ENCODE measurements at places on chromosomes 1 and 21.

- no peak for DNase-seq
Measured at GRCh38 chr21:34029743-34030528, 43.4 kb upstream of the MRPS6 start.

DNA sequence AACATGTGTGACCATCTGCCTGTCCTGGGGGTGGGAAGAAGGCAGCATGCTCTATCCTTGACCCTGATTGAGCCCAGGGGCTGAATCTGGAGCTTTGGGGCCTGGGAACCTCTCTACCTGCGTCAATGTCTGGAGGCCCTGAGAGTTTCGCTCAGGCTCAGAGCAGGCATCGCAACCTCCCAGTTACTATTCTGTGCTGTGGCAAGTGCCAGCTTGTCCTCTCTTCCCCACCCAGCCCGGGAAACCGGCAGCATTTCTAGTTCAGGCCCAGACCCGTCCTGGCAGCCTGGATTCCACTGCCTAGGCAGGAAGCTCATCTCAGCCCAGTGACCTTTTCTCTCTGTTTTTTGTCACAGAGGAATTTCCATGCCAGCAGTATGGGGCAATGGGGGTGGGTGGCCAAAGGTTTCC lies 10.0 kb upstream of the IRF6 start:
- no peak for DNase-seq

DNA sequence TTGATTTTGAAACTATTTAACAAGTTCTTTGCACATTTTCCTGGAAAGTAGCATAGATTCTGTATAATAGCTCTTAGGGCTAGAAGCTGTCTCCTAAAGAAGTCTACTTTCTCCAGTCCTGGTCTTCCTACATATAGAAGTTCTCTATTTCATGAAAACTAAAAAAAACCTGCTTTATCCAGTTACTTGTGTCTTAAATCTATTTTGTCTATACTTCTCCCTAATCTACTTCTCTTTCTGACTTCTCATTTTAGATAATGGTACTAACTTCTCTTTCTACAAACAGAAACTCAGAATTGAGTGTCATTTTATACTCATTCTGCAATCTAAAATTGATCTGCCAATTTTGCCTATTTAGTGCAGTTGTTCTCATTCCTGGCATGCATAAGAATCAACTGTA lies 28.7 kb downstream of the PDE4B start:
- no peak for DNase-seq

DNA sequence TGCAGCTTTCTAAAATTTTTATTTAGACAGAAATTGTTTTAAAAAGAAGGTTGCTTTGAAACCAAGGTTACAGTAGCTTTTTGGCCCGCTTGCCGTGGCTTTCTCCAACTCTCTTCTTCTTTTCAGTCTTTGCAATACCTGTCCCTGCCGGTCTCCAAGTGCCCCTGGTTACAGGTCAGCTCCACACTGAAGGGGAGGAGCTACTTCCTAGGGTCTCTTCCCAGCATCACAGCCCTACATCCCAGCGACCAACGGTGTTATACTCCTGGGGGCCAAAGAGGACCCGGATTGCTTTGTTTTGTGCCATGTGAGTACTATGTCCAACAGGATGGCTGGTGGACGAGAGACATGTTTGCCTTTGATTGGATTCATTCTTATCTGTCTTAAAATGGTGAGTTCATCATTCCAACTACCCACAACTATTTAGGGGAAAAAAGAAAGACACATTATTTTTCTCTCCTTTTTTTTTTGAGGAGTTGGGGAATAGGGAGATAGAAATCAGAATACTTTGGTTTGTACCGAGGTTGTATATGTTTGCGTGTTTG lies at the start of gene FNDC7:
Gene FNDC7, plus strand, starts transcription at position 303 of the 545 bp plus-strand sequence. Its CDS starts 26 bp downstream, at position 329.
- no peak for DNase-seq

GRCh38 chr1:25805863-25806225 lies 5.9 kb downstream of the SELENON start:
- DNase-seq = no peak

- no peak for DNase-seq
Measured at GRCh38 chr1:86472767-86473166, 4.0 kb downstream of the CLCA1 start.

DNA sequence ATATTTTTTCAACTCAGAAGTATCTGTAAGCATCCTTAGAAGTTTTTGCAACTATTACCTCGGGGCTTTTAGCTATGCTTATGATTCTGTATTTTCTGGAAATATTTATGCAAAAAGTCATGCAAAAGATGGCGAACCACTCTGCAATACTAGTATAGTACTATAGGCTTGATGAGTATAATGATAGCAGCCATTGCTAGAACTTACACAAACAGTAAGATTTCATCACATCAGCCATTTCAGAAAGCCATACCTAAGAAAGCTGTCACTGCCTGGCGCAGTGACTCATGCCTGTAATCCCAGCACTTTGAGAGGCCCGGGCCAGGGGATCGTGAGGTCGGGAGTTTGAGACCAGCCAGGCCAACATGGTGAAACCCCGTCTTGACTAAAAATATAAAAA lies 227.1 kb downstream of the LRRC7 start:
- no peak for DNase-seq

Measured in cortex of kidney (tissue), 1 donor.